Mucosa of descending colon (tissue), 3 donors: ENCODE measurements at places on chromosomes 6 and 20. TPM values are rescaled to one million over a fixed set of nuclear protein-coding genes. Genes with fewer than 3 reads are reported as not detected.

SAMD5 gene
- 11.1 TPM for total RNA-seq

FAM110A gene
- total RNA-seq: 10.4 TPM

ZNF311 gene
- 1.8 TPM for total RNA-seq

PRSS16 gene
- 13.0 TPM for total RNA-seq

GJA1 gene
- 5.1 TPM for total RNA-seq

SFT2D1 gene
- total RNA-seq: 40.4 TPM

ESR1 gene
- total RNA-seq: 0.82 TPM

DNA sequence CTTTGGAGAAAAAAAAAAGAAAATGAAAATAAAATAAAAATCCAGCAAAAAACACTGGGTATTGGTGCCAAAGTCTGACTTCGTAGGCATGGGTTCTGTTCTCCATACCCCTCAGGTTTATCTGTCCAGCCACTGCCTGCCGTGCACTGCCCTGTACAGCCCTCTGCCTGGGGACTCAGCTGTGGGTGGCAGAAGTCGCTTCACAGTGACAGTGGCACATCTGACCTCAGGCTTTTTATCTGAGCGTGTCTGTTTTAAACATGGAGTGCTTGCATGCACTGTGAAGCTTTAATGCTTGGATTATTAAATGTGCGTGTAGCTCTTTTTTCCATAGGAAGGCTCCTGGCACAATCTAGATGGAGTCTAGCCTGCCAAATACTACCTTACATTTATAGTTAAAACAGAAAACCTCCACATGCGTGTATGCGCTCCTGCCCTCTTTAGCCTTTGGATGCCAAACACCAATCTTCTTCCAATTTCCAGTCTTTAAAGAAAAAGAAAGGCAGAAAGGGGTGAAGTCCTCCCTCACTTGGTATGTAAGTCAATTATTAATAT is 375.5 kb downstream of the UTRN start:
- peak; percentile 55 for DNase-seq

GRCh38 chr20:17507531-17507930 is 23.6 kb downstream of the BFSP1 start:
- no peak for DNase-seq

DNA sequence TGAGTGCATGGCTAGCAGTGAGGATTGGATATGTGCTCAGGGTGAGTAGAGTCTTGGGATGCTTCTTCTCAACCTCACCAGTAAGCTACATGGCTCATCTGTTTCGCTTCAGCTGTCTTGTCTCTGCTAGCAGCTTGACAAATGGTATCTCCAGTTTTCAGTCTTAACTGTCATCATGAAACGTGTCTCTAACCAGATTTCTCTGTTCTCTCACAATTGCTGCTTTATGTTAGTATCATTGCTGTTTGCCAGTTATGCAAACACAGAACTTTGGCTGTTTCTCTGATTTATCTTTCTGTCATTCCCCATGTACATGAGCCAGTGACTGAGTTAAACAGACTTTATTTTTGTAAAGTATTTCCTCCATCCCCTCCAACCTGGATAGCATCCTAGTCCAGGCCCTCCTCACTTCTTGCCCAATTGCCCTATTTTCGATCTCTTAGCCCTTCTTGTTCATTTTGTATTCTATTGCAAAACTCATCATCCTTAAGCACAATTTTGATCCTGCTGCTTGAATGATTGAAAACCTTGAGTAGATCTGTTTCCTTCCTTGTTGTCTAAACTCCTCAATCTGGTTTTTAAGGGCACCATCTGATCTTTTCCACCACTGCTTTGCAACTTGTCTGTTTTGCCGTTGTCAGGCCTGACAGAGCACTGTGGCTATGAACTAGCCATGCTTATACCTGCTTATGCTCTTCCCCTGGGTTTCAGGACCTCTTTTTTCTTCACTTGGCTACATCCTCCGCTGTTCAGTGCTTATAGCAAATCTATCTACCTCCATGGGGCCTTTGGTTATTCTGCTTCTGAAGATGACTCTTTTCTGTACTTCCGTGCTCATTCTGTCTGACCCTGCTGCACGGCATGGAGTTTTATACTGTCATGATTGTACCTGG is 37.7 kb upstream of the ADIG start:
- no peak for DNase-seq

DNA sequence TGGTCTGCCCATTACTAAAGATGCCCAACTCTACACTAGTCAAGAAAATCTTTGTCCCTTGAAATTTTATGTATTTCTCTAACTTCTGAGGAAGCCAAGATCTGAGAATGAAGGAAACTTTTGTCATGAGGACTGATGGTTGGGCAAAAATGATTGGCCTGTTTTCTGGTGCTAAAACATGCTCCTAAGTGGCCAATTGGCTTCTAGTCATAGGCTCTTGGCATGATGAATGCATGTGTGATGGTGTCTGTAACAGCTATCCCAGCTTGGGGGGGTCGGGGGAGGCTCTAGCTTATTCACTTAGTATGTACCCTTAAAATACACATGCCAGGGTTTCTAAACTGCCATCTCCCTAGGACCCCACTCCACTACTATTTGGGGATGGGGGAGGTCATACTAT is 228.6 kb downstream of the ZNF217 start:
- DNase-seq: no peak

- peak; percentile 46 for DNase-seq
These were observed 52.6 kb upstream of the NAA20 start for GRCh38 chr20:19964289-19965265.

GRCh38 chr6:3419624-3420272 is 37.1 kb downstream of the SLC22A23 start:
- DNase-seq: no peak

DNA sequence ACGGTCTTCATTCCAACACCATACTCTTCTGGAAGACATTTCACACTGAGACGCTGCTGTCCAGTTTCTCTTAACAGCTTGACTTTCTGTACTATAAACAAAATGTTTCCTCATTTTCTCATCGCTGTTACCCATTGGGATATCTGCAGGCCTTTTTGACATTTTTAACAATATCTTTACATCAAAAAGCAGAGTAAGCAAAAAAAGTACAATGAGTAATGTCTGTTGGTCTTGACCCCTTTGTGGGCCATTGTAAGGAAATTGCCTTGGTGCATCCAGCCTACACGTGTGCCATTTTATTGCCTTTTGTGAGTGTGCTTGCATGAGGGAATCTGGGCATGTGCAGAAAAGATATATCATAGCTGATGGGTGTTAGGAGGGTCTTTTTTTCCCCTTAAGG is 129.1 kb upstream of the MANEA start:
- DNase-seq: no peak

GRCh38 chr6:85157311-85157710 is 292.6 kb upstream of the NT5E start:
- no peak for DNase-seq

- no peak for DNase-seq
These were observed 26.4 kb downstream of the ANKRD60 start for GRCh38 chr20:58202044-58202443.

DNA sequence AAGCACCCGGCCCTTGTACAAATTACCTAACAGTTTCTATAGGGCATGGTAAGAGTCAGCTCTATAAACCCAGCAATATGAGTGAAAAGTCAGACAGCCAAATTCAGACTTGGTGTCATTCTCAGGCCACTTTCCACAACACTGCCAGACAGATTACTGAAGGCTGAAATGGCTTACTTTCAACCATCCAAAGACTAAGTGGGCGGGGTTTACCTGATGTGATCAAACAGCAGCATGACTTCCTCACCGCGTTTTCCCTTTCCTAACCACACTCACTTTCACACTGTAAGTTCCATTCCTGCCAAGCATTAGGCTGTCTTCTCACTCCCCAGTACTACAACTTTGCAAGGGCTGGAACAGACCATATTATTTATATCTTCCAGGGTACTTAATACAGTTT is 85.9 kb downstream of the SMLR1 start:
- no peak for DNase-seq

- no peak for DNase-seq
These were observed 18.3 kb downstream of the SESN1 start for GRCh38 chr6:109076377-109076776.

GRCh38 chr6:321536-322258 is 29.4 kb downstream of the DUSP22 start:
- no peak for DNase-seq

GRCh38 chr20:51811042-51811355 is 8.7 kb upstream of the SALL4 start:
- DNase-seq: no peak

GRCh38 chr6:38476888-38477287 is 162.8 kb downstream of the BTBD9 start:
- no peak for DNase-seq

DNA sequence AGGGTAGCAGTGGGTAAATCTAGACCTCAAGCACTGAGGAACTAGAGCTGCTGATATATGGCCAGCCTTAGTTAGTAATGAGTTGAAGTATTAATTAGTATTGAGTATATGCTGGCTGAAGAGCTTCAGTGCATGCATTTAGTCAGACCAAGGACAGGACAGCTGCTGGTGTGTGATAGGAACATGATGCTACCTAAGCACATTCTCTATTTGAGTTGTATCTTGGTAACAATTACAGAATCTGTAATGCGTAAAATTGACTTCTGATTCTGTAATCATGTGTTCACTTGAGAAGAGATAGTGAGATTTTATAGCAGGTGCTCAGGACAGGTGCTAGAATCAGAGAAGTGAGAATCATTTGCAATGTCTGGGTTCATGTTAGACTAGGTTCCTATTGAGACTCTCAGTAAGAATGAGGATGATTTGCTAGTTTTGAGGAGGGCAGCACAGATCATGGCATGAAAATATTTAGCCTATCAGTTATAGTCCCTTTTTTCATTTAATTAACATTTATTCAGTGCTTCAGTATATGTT is 369.4 kb upstream of the HS3ST5 start:
- DNase-seq: no peak
